ENCODE measurements at places on chromosomes 6 and 20.
A peak's percentile ranks its signal among the peaks of the same experiment; 100 is the strongest.

GRCh38 chr20:32470025-32470861 is 112.1 kb downstream of the ASXL1 start:
- no peak for DNase-seq

- DNase-seq: no peak
Measured at GRCh38 chr6:20955131-20955530, 420.9 kb downstream of the CDKAL1 start.

- no peak for DNase-seq
Measured at GRCh38 chr6:111927321-111927720, 54.1 kb upstream of the FYN start.

DNA sequence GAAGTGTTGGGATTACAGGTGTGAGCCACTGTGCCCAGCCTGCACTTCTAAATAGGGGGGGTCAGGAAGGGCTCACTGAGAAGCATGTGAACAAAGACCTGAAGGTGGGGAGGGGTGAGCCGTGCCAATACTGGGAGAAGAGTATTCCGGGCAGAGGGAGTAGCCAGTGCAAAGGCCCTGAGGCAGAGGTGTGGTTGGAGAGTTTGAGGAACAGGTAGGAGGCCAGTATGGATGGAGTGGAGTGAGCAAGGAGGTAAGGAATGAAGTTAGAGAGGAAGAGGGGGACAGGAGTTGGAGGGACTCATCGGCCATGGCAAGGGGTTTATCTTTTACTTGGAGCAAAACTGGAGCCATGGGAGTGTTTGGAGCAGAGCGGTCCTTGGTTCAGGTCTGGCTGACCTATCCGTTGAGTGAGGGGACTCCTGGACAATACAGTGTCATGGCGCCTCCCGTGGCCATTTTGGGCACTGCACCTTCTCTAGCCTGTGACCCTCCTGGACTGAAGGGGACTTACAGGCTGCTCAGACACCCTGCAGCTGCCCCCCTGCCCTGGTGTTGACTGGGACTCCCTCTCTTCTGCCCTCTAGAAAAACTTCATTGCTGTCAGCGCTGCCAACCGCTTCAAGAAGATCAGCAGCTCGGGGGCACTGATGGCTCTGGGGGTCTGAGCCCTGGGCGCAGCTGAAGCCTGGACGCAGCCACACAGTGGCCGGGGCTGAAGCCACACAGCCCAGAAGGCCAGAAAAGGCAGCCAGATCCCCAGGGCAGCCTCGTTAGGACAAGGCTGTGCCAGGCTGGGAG is 12.1 kb downstream of the FOXS1 start:
- DNase-seq: peak; percentile 90

DNA sequence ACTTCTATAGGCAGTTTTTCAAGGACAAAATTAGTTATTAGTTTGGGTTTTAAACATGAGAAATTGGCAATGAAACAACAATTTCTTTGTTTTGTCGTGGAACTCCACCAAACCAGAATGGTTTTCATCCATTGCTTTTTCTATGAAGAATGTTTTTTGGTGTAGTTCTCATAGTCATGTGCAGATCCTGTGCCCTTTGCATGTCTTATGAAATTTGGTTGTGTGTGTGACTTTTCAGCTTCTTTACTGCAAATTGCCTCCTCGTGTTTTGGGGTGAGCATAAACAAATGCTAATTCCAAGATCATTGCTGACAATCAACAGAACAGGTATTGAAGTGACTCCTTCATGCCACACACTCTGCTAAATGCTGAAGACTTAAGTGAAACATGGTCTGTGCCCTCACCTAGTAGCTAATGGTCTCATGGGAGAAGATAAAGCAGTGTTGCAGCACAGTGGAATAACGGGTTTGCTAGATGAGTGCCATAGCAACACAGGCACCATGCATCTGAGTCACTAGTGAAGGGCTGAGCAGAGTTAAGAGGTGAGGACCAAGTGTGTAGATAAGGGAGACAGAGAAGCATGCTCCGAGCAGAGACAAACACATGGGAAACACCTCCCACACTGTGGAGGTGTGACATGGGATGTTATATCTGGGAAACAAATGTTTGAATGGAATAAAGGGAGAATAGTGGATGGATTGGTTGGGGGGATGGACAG is 120.0 kb downstream of the SLC16A10 start:
- DNase-seq: no peak

DNA sequence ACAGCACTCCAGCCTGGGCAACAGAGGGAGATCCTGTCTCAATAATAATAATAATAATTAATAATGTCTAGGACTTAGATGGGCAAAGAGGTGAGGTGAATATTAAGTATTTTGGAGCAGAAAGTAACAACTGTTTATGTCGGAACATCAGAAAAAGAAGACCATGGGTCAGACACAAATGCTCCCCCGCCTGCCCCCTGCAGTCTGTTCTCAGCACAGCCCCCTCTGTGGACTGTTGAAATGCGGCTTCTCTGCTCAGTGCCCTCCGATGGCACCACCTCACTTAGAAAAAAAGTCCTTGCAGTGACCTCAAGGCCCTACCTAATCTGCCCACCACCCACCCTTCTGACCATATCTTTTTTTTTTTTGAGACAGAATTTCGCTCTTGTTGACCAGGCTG is 5.2 kb upstream of the ETV7 start:
- no peak for DNase-seq

GRCh38 chr6:12760911-12761310 is 44.3 kb downstream of the PHACTR1 start:
- no peak for DNase-seq

DNA sequence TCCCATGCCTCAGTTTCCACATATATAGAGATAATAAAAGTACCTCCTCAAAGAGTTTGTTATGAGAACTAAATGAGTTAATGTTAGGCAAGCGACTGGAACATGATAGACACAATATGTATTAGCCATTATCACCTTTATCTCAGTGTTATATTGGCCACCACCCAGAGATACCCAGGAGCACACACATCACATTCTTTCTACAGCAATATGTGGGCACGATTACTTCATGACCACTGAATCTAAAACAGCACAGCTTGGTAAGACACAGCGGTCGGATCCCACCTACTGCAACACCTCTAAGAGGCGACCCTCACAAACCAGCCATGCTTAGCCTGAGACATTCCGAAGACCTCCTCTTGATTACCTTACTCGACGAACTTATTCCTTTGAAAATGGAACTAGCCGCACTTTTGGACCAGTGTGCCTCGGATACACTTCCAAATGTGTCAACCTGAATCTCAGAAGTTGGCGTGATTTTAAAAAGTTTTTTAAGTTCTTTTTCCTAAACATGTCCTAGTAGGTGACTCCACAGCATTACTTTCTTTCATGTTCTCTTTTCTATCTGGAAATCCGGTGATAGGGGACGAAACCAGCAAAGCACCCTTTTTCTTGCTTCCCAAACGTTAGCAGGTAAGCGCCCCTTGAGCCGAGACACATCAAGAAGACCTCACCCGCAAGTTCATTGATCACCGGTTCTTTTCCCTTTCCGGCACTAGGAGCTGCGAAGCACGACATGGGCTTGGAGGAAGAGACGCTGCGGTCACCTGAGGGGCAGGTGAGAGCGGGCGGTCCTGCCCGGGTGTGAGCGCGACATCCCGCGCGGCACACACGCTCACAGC is 923 bp downstream of the GMDS start:
- DNase-seq: peak; percentile 32

DNA sequence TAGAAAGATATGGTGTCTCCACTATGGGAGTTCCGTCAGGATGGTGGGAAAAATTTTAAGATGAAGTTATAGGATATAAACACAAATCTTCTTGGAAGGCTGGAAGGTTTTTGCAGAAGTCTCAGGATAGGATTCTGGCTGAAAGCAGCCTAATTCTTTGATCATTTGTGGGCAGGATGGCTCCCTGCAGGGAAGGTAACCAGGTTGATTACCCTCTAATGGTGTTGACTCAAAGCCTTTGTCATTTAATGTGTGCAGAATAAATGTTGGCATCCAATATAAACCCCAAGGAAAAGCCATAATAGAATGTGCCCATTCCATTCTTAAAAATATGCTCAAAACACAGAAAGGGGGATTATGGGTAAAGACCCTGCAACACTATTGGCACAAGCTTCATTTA is 204.3 kb downstream of the EPM2A start:
- no peak for DNase-seq

DNA sequence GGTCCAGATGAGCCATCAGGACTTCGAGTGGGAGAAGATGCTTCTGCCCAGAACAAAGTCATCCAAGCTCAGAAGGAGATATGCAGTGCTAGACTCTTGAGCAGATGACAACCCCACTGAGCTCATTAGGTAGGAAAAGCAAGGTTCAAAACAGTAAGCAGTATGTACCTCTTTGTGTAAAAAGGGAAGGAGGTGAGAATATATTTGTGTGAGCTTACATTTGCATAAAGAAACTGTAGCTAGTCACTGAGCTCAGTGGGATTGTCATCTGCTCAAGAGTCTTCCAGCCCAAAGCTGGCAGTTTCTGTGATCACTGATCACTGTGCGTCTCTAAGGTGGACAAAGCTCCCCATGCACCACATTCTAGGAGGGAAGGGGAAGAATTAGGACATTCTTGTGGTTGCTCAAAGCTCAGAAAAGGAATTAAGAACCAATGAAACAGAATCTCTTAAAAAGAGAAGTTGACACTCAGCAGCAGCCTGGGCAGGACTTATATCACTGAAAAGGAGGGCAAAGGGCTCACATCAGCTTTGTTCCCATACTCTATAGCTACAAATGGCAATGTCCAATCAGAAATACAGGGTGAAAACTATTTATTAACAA is 90.0 kb upstream of the MAFB start:
- DNase-seq: no peak

DNA sequence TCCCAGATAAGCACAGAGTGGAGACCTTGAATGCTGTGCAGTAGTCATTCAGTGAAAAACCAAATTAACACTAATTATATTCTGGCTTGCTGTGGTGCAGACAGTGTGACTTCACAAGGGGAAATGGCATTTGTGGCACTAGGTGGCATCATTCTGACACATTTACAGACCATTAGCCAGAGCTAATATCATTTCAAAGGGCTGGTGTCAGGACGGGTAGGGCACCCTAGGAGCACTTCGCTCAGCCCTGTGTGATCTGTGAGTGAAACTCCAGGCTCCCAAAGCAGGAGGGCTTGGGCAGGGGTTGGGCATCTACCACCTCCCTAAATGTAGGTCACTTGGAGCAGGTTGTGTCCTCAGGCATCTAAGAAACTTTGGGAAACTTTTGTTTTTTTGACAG is 555.8 kb downstream of the PKHD1 start:
- no peak for DNase-seq

GRCh38 chr20:63212393-63212730 is 3.6 kb downstream of the YTHDF1 start:
- DNase-seq: no peak

- no peak for DNase-seq
Measured at GRCh38 chr20:13492001-13492481, 146.7 kb downstream of the TASP1 start.

DNA sequence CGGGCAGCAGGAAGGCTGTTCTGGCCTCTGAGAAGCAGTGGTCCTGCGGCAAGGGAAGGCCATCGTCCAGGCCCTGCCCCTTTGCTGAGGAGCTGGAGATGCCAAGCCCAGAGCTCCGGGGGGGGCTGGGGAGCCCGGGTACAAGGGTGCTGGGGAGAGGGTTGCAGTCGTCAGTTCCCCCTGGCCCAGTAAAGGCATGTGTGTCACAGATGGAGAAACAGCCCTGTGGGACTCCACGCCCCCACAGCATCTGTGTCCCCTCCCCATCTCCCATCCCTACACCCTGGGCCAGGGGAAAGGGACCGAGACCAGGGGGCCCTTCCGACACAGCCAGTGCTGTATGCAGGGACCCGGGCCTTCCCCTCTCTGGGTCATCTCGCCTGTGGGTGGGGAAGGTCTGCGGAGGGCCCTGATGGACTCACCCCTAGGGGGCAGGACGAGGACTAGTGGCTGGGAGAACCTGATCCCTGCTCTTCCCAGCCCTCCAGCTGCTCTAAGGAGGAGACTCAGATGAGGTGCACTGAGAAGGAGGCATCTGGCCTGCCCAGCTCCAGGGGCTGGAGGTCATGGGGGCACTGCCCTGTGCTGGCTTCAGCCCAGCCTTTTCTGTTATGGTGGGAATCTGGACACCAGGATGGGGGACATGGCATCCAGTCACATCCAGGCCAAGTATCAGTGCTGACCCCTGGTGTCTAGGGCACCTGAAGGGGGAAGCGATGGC is 609 bp downstream of the MYL9 start:
- DNase-seq: peak; percentile 30

DNA sequence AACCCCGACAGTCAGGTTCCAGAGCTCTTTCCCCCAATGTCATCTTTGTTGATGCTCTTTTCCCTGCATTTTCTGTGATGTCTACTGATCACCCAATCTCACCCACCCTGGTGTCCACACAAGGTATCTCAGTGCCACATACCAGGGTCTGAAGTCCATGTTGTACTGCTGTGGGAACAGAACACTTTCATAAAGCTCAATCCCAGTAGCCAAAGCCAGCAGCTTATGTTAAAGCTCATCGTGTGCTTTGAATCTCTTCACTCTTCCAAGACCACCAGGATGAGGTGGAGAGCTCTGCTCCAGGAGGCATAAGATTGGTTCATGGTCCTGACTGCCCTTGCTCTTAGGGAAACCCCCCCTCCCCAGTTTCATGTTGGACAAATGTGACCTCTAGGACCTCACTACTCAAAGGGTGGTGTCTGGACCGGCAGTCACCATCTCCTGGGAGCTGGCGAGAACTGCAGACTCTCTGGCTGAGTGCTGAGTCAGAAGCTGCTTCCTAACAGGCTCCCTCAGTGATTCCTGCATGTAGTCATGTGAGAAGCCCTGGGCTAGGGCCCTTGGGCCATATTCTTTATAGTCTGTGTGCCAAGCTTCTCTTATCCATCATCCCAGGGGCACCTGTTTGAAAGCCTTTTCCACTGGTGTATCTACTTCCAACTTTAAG is 13.4 kb upstream of the CPNE5 start:
- DNase-seq: no peak

- DNase-seq: no peak
Measured at GRCh38 chr20:4635342-4635741, 86.4 kb upstream of the PRND start.

GRCh38 chr6:155623450-155624178 is 168.0 kb upstream of the NOX3 start:
- DNase-seq: no peak

GRCh38 chr6:1570848-1571247 is 38.9 kb upstream of the FOXC1 start:
- DNase-seq: no peak

DNA sequence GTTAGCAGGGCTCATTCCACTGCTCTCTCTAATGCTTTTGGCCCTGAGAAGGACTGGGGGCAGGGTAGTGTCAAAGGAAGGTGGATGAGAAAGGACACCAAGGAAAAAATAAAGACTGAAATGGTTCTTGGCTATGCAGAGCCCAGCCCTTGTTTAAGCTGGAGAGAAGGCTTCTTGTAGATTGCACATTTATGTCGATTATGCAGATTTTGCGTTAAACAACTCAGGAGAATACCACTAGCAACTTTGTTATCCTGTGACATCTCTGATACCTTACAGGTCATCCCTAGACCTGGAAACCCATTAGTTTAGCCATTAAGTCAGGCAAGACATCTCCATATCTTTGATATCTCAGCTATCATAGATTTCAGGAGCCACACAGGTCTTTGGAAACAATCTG is 11.1 kb upstream of the IL17F start:
- no peak for DNase-seq

Data from progenitor cell of endocrine pancreas (in vitro differentiated cells).